ENCODE measurements at places on chromosomes 11 and 22.

DNA sequence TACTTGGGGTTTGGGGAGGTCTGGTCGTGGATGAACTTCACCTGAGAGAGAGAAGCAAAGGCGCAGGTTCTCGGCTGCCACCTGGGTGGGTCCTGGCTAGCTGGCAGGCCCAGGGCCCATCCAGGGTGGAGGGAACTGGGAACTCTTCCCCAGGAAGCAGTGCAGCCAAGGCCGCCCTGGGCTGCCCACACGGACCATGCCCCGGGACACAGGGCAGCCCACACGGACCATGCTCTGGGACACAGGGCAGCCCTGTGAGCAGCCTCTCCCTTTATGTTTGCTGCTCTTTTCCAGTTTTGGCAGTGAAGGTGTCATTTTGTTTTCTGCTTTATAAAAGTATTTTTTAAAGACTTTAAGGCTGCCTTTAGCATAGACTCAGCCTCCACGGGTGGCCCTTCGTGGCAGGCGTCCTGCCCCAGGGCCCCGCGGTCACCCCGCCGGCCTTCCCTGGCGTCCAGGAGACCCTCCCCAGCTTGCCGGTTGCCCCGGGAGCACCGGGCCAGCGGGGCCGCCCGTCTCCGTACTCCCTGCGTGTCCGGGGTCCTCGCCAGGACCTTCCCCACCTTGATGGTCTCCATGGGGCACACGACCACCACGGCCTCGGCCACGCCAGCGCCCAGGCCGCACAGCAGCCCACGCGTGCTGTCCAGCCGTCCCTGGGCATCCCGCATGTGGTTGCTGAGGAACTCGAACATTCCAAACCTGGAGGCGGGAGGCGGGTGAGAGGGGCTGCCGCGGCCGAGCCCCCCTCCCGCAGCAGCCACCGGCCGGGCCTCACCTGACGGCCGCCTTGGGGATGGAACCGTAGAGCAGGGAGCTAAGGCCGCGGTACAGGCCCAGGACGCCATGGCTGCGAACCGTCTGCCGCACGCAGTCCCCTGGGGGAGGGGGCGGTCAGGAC lies 1.1 kb downstream of the SLC25A1 start:
- DNase-seq, result no peak

GRCh38 chr11:121983901-121984300 lies 132.1 kb downstream of the BLID start:
- no peak for DNase-seq

DNA sequence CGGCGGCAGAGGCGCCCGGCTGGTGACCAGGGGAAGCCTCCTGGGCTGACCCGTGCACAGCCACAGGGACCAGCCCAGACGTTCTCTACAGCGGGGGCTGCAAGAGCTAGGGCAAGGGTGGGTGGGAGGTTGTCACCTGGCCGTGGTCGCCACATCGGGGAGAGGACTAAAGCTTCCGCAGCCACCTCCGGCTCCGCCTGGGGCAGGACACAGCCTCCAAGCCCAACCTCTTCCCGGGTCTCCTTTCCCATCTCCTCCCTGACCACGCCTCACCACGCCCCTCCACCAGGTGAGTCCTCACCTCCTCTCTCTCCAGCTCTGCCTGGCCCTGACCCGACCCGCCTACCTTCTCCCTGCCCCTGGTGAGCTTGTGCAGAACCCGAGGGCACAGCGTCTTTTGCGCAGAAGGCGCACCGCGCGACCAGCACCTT lies 75.9 kb upstream of the LMO1 start:
- DNase-seq, result no peak

DNA sequence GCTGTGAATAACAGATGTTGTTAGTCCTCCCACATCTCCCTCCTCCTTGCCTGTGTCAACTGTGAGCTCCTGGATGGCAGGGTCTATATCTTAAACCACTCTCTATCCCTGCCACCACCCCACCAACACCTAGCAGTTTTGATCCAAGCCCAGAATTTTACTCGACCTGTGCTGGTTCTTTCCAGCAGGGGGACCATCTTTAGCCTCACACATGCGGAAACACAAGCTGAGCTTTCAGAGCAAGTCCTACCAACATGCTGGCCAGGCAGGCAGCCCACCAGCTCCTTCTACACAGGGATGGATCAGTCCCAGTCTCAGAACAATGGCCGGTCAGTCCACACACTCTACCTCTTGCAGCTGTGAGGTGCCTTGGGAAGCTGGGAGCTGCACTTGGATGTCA lies 231.5 kb downstream of the NXPE2 start:
- no peak for DNase-seq

DNA sequence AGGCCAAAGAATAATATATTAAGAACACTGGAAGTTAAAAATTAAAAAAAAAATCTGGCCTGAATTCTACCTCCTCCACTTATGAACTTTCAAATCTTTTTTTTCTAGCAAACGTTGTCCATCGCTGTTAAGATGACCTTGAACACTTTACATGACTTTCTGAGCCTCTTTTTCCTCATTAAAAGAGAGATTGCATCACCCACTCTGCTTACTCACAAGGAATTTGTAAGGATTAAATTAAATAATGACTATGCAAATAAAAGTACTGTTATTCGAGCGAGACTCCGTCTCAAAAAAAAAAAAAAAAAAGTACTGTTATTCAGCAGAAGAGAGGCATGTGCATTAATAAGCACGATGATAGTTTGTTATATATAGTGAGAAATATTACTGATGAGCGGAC lies 285.1 kb upstream of the CCDC90B start:
- no peak for DNase-seq

GRCh38 chr22:49570032-49570848 lies 257.4 kb downstream of the BRD1 start:
- no peak for DNase-seq

- DNase-seq, result no peak
These were observed 2.2 kb downstream of the CECR2 start for GRCh38 chr22:17371448-17371847.

GRCh38 chr11:75308116-75308515 lies 43.3 kb downstream of the ARRB1 start:
- DNase-seq, result no peak

- DNase-seq, result no peak
These were observed 371.8 kb upstream of the CHORDC1 start for GRCh38 chr11:90594658-90595057.

- DNase-seq, result no peak
These were observed 199.5 kb downstream of the FAM76B start for GRCh38 chr11:95589893-95590612.

- no peak for DNase-seq
These were observed 9.4 kb downstream of the SLCO2B1 start for GRCh38 chr11:75160220-75160757.

DNA sequence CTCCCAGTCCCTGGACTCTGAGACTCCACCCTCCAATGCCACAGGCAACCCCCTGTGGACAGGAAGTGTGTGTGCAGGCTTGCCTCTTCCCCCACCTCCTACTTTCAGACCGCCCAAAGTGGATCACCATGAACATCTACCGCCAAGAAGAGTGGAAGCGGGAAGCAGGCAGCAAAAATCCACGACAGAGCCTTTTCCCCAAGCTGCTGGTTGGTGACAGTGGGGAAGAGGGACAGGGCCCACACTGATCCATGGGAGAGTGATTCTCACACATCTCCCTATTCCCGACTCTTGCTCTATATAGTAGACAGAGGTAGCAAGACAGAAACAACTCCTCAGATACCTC lies 53.4 kb upstream of the SPATA19 start:
- no peak for DNase-seq

GRCh38 chr22:46604306-46604690 lies 15.9 kb upstream of the GRAMD4 start:
- DNase-seq, result no peak

DNA sequence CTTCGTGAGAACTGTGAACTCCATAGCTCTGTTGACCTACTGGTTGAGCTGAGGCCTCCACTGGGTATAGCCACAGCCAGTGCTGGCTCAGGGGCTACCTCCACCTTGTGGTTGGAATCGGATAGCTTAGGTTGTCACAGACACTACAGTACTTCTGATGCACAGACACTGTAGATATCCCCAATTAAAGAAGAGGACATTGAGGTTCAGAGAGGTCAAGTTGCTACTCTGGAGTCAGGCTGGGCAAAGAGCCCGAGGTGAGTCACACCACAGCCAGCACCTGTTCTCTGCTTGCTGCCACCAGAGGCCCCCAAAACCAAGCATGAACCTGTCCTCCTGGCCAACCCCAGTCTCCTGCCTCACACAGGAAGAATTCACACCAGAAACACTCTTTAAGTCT lies 5.4 kb downstream of the UFD1 start:
- DNase-seq, result no peak

DNA sequence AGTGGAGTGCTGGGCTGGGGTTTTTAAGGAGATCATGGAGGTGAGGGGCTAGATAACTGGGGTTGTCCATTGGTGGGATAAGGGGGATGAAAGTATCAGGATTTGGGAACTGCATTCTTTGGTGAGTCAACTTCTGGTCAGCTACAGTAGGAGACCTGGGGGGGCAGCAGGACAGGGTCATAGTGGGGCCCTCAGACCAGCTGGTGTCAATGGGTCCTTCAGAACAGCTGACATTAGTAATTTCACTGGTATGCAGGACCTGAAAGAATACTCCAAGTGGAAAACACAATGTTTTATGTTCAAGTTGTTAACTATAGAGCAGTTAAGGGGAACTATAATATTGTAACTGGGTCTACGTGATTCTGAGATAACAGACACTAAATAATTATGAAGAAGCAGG lies 2.8 kb upstream of the TTC12 start:
- no peak for DNase-seq

DNA sequence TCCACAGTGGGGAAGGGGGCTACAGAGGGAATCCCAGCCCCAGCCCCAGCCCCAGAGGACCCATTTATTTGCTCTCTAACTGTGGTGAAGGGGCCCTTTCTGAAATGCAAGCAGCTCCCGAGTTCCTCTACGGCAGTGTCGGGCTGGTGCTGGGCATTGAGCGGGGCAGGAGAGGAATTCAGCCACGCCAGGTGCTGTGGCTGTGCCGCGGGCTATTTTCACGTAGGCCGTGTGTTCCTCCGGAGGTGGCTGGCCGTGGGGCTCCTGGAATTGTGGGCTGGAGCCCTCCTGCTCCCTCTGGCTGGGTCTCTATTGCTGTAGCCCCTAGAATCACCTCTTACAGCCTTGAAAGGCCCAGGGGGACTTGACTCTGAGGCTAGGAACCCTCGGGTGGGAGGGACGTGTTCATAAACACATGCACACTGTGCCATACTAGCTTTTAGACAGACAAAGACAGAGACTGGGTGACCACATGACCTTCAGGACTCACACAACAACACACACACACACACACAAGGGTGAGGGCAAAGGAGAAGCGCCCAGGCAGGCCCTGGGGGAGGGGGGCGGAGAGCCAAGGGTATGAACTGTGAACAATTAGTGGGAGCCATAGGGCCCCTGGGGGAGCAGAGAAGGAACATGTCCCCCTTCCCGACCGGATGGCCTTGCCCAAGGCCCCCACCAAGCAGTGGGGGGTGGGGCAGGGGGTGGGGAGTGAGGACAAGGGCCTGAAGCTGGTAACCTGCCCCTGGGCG lies 48.4 kb upstream of the SYT7 start:
- no peak for DNase-seq

DNA sequence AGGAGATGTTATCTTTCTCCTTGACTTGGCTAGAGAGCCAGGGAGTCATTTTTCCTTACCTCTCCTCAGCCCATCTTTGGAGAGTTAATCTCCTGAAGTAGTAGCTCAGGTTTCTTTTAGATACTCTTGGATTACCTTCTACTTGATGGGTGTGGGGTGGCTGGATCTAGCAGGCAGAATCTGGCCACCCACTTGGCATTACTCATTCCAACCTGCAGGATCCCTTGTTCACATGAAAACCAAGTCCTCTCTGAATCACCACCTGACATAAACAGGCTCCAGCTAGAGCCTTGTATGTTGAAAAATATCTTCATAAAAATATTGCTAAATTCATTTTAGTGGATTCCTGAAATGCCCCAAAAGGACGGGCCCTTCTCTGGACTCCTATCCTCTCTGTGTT lies 250.6 kb upstream of the PLET1 start:
- DNase-seq, result no peak

- no peak for DNase-seq
These were observed 60.5 kb downstream of the GRAMD1B start for GRCh38 chr11:123490527-123490926.

- no peak for DNase-seq
These were observed 55.9 kb downstream of the BMAL1 start for GRCh38 chr11:13333456-13333957.

DNA sequence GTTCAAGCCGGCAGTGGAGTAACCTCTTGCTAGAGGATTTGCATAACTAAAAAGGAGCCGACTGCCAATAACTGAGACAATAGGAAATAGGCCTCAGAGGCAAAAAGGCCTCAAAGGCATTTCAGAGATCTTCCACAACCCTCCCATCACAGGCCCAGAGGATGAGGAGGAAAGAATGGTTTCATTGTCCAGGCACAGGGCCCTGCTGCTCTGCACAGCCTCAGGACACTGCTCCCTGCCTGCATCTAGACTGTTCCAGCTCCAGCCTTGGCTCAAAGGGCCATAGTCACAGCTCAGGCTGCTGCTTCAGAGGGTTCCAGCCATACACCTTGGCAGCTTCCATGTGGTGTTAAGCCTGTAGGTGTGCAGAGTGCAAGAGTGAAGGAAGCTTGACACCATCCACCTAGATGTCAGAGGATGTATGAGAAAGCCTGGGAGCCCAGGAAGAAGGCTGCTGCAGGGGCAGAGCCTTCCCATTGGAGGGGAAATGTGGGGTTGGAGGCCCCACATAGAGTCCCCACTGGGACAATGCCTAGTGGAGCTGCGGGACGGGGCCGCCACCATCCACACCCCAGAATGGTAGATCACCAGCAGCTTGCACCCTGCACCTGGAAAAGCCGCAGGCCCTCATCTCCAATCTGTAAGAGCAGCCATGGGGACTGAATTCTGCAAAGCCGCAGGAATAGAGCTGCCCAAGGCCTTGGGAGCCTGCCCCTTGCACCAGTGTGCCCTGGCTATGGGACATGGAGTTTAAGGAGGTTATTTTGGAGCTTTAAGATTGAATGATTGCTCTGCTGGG lies 8.2 kb upstream of the LRP5 start:
- DNase-seq, result no peak

DNA sequence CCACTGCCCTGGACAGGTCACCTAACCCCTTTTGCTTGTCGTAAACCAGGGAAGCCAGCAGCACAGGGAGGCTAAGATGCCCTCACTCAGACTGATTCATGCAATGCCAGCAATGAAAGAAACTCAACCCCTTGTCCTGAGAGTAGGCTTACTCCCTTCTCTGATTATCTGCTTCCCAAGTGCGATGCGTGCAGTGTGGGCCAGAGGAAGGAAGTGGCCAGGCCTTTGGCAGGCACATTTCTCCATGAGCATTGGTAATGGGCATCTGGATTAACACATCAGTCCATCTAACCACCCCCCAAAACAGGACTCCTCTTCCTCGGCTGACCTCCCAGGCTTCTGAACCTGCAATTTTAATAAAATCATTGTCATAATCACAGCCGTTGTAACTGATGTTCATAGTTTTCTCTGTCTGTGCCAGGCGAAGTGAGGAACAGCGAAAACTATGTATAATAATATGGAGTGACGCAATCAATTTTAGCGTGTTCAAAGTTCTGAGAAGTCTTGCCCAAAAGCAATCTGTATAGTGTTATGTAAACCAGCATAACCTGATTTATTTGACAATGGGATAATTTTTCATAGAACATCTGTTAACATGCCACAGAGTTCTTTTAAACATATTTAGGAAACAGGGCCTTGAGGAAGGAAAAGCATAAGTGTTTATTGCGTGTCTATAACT lies 33.9 kb downstream of the TST start:
- no peak for DNase-seq

- no peak for DNase-seq
These were observed 165.0 kb downstream of the ADAMTS15 start for GRCh38 chr11:130613396-130613795.
